ENCODE measurements at places on chromosomes 2 and 18.

DNA sequence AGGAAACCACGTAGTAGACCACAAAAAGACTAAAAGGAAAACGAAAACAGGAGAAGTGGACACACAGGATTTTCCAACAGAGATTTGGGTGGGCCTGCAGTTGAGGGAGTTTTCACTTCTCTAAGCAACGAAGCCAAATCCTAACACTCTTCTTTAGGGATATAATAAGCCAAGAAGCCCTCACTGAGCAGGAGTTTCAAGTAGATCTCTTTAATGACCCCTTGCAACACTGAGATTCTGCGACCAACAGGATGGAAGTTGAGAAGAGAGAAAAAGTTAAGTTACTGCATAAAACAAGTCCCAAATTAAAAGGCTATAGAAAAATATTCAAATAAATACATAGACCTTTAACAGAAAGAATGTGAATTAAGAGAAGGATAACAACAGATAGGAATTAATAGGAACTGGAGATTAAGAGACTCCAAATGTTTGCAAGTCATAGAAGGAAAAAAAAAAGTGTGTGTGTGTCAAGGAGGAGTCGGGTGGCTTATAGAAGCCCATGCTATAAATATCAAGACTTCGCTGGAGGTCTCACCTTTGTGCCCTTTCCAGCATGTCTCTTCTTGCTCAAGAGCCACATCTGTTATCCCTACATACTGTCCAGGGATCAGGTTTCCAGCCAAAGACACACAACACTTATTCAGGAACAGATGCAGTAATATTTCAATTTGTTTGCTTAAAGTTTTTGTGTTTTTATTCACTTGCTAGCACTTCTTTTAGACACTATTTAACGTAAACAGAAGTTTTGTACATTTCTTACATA is 69.4 kb upstream of the ARHGAP28 start:
- DNase-seq = no peak

DNA sequence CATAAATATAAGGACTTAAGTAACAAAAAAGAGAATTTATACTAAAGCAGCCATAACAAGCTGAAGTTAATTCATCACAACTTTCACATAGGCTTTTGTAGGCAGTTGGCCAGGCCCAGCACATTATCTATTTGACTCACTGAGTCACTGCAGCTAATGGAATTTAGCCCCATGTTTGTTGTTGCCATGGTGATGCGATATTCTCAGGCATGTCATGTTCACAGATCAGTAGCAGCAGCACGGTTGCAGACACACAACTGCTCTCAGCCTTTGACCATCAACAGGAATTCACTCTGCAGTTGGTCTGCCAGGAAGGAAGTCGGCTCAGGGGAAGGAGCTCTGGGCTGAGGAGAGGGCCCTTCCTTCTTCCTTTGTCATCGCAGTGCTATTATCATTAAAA is 639.8 kb downstream of the TMEM182 start:
- DNase-seq = peak; percentile 39

DNA sequence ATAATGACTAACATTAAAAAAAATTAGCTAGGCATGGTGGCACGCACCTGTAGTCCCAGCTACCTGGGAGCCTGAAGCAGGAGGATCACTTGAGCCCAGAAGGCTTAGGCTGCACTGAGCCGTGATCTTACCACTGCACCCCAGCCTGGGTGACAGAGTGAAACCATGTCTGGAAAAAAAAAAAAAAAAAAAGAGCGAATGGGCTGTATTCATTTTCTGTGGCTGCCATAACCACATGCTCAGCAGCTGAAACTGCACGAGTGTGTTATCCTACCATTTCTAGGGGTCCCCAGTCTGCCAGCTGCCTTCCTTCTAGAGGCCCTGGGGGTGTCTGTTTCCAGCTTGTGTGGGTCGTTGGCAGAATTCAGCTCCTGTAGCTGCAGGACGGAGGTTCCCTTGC is 247.8 kb downstream of the EIPR1 start:
- no peak for DNase-seq

- DNase-seq = no peak
Measured at GRCh38 chr2:120348134-120348736, 2.3 kb downstream of the INHBB start.

DNA sequence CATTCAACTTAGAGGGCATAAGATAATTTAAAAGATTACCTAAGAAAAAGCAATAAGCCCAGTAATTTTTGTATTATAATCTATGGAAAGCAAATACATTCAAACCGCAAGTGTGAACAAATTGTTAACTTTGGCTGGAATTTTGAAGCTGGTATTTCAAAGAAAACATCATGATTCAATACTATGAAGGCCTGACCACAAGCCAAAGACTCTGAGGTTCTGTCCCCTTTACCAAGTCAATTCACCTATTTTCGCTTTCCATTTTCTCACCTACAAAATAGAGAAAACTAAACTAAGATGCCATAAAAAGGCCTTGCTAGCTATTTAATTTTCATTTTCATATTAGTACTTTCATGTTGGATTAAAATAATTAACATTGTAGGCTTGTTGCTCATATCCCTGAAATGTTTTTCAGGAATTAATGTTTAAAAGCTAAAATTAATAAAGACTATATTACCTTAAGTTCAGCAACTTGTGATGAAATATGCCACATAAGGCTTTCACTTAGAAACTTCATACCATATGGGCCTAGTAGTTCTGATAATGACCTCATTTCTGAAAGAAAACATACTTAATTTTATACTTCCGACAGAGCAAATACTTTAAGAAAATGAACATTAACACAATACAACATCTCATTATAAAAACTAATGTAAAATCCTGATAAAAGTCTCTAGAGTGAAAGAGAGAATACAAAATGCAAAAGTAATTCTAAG is 85.7 kb upstream of the FRZB start:
- DNase-seq = no peak

- no peak for DNase-seq
Measured at GRCh38 chr2:46284796-46285195, 12.4 kb upstream of the EPAS1 start.

GRCh38 chr2:104388296-104388695 is 465.6 kb upstream of the POU3F3 start:
- no peak for DNase-seq

- DNase-seq = no peak
Measured at GRCh38 chr2:2890901-2891300, 486.7 kb downstream of the EIPR1 start.

DNA sequence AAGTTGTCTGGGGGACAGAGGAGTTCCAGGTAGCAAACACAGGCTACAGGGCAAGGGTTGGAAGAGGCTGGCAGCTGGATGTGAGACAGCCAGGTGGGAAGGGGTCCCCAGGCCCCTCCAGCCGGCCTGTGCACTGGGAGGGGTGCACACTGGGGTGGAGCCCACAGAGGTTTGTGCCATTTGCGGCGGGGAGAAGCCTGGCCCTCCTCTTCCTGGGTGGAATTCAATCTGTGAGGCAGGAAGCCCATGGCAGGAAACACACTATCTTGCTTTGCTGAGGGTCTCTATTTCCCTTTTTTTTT is 63.3 kb downstream of the PXDN start:
- DNase-seq = no peak

GRCh38 chr2:119134775-119135174 is 23.8 kb downstream of the C1QL2 start:
- DNase-seq = no peak

GRCh38 chr18:44602380-44602779 is 78.3 kb upstream of the SETBP1 start:
- DNase-seq = peak; percentile 72

- DNase-seq = peak; percentile 68
Measured at GRCh38 chr2:174683392-174683759, 80.9 kb downstream of the CHRNA1 start.

DNA sequence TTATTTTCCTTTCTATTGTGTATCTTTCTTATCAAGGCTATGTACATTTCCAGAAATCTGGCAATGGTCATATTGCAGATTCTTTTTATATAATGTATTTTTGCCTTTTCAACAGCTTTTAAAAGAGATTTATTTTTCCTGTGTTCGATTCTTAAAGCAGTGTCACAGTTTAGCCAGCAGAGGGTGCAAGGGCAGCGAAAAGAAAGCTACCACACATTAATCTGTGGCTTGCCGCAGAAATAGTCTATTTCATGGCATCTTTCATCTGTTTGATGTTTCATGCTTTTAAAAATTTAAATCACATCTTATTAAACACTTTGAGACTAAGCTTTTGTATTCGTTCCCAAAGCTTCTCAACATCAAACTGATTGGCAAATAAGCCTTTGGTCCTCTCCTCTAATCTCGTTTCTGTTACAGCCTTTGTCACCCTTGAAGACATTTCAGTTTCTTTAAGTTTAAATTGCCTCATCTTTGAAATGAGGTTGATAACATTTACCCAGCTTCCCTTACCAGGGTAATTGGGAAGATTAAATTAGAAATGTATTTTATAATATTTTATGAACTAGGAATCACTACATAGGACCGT is 73.3 kb downstream of the PIK3C3 start:
- DNase-seq = peak; percentile 42

DNA sequence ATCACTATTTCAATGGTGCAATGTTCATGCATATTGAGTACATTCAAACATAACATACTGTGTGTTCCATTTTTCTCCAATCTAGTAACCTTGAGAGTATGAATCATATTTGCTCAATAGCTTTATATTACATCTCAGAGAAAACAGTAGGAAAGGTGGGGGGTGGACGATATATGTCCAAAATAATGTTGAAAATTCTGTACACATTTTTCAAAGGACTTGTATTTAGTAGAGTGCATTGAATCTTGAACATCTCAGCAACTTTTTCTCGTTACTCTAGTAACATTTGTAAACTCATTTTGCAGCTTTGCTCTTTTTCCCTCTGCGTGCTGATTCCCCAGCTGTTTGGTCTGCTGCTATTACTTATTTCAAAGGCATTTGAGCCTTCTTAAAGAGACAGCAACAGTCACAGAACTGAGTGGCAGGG is 1487.0 kb downstream of the LRP1B start:
- DNase-seq = peak; percentile 66

- no peak for DNase-seq
Measured at GRCh38 chr2:24539258-24539657, 48.2 kb downstream of the NCOA1 start.

DNA sequence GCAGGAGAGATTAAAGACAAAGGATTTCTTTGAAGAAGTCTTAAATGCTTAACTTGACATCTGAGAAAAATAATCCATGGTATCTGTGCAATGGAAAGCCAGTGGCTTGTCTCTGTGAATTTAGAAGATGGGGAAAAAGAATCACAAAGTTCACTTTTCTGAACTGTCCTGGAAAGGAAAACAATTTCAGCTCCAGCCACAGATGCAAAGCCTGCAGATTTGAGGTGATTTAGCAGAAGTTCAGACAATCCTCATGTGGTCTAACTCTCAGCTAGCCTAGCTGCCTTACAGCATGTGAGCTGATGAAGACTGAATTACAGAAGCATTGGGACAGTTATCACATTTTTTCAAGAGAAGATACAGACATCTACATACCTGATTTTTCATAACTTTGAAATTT is 126.7 kb upstream of the ITGB6 start:
- no peak for DNase-seq

DNA sequence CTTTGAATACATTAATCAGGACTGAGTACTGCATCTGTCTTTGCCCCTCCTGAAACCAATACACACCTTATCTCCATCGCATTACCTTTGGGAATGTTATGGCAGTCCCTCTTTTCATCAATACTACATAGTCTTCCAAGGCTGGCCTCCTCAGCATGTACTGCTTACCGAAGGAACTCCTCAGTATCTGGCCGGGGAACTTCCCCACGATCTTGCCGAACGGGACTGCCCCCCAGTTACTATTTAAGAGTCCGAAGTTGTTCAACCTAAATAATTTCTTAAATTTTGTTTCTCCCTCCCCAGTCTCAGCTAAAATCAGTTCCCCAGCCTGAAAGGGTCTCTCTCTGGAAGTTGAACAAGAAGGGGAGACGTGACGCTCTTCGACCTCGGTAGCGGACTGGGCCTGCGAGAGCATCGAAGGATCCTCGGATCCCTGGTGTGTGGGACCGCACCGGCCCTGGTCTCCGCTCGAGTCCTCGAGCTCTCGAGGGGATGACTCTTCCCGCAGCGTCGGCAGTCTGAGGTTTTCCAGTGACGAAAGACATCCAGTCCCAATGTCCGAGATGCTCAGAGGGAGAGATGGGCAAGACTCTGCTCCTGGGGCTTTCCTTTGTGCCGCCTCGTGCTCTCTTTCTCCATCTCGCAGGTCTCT is 489 bp downstream of the TRMT61B start:
- DNase-seq = no peak

DNA sequence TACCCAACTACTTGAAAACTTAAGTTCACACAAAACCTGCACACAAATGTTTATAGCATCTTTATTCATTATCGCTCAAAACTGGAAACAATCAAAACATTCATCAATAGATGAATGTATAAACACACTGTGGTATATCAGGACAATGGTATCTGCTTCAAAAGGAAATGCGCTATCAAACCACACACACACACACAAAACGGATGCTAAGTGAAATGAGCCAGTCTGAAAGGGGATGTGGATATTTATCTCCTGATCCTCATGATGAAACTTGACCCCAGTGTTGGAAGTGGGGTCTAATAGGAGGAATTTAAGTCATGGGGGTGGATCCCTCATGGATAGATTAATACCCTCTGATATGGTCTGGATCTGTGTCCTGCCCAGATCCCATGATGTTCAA is 22.0 kb downstream of the PDCL3 start:
- DNase-seq = no peak

DNA sequence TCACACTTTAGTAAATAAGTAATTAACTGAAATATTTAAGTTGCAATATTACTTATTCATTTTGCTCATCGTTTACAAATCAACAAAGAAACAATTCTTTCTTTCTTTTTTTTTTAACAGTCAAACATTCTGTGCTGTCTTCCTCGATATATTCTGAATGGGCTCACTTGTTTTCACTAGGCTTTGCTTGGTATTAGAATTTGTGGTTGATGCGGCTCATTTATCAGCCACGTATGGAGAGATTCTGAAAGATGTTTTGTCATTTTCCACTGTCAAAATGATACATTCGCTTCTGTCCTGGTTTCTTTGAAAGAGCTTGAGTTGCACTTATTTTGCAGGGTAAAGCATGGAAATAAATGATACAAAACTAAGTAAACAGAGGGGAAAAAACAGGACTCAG is 323.7 kb downstream of the LRRTM1 start:
- DNase-seq = no peak

- DNase-seq = no peak
Measured at GRCh38 chr2:158732573-158733429, 62.3 kb upstream of the DAPL1 start.

- no peak for DNase-seq
Measured at GRCh38 chr2:209936106-209936666, 66.3 kb upstream of the RPE start.
